H9 (cell line): ENCODE measurements at places on chromosomes 6 and 20. TPM values are rescaled to one million over a fixed set of nuclear protein-coding genes. Genes with fewer than 3 reads are reported as not detected.

DNA sequence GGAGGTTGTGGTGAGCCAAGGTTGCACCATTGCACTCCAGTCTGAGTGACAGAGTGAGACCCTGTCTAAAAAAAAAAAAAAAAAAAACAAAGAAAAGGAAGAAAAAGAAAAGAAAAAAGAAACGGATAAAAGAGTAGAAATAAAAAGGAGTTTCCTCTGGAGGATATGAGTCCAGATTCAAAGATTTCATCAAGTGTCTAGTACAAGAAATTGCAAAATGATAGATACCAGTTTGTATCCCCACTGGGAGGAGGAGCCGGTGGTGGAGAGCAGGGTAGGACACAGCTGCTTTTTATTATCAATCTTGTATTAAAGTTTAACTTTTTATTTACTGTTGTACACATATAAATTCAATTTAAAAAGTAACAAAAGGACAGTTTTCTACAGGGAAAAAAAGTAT, 113.9 kb downstream of the BMP7 start:
- no peak overlapping the region for H3K4me3 ChIP-seq
- no peaks in the 10 kb centered on the region for H3K27me3 ChIP-seq
- no peak for DNase-seq
- H3K4me1 ChIP-seq = no peaks in the 10 kb centered on the region

GRCh38 chr20:40336533-40336932, 352.5 kb downstream of the MAFB start:
- no peak overlapping the region for H3K4me3 ChIP-seq
- no peak for DNase-seq
- no peaks in the 10 kb centered on the region for H3K4me1 ChIP-seq
- no peak overlapping the region for H3K27ac ChIP-seq
- no peaks in the 10 kb centered on the region for H3K36me3 ChIP-seq
- no peaks in the 10 kb centered on the region for H3K27me3 ChIP-seq

DNA sequence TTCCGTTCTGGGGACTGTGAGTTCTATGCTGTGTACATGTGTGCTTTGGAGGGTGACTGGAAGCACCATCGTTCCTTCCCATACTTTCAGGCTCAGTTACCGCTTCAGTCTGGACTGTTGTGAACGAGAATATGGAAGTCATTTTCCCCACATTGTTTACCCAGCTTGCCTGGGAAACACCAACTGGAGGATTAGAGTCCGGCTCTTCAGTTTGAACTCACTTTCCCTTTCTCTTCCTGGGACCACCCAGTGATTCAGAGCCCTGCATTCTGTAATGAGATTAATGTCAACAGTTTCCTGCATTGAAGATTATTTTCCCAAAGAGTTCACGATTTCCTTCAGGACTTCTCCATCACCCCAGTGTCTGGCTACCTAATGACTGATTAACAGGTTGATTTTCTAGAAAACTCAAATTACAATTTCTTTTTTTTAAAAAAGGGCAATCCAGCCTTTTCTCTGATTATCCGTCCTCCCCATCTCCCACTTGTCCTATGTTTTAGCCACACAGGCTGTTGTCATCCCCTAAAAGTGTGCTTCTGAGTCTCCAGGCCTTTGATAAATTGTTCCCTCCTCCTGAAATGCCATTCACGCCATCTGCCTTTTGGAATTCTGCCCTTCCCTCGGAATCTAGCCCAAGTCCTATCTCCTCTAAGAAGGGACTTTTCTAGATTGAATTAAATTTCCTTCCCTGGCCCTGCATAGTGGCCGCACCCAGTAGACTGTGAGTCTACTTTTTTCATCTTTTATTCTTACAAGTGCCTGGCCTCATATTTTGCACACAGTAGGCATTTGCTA, 3.3 kb upstream of the TAGAP start:
- no peak overlapping the region for H3K4me3 ChIP-seq
- no peaks in the 10 kb centered on the region for H3K4me1 ChIP-seq
- no peaks in the 10 kb centered on the region for H3K27me3 ChIP-seq
- H3K27ac ChIP-seq = no peak overlapping the region
- no peaks in the 10 kb centered on the region for H3K36me3 ChIP-seq

DNA sequence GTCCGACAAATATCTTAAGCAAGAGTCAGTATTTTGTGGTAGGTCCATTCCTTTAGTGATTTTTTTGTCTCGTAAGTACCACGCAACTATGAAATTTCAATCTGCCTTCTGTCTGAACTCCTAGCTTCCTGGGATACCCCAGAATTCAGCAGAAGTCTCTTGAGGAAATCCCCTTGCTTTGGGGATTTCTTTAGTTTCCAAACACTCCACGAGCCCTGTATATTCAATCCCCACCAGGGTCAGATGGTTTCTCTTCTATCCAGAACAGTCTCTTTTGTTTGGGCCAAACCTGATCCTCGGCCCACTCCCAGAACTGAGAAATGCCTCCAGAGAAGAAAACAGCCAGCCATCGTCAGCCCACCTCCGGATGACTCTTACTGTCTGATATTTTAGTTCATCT, 113.0 kb downstream of the CHD6 start:
- no peaks in the 10 kb centered on the region for H3K4me1 ChIP-seq
- no peak overlapping the region for H3K4me3 ChIP-seq
- H3K27ac ChIP-seq = no peak overlapping the region
- H3K36me3 ChIP-seq = peaks cover 38% of the 10 kb centered on the region
- no peaks in the 10 kb centered on the region for H3K27me3 ChIP-seq

GPR63 gene
- total RNA-seq = 5.2 and 5.9 TPM in 2 replicates

BPIFB4 gene
- not detected in 2 replicates for total RNA-seq

GSTA3 gene
- total RNA-seq = not detected in 2 replicates
